ENCODE measurements at places on chromosomes 7 and 10.

GRCh38 chr7:101947899-101948298 is 130.5 kb downstream of the CUX1 start:
- no peak for DNase-seq

DNA sequence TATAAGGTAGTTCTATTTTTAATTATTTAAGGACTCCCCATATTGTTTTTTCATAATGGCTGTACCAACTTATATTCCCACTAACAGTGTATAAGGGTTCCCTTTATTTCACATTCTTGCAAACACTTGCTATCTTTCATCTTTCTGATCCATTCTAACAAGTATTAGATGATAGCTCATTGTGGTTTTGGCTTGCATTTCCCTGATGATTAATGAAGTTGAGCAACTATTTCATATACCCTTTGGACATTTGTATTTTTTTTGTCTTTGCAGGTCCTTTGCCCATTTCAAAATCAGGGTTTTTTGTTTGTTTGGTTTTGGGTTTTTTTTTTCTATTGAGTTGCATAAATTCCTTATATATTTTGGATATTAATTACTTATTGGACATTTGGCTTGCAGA is 107.2 kb downstream of the EPC1 start:
- no peak for DNase-seq

DNA sequence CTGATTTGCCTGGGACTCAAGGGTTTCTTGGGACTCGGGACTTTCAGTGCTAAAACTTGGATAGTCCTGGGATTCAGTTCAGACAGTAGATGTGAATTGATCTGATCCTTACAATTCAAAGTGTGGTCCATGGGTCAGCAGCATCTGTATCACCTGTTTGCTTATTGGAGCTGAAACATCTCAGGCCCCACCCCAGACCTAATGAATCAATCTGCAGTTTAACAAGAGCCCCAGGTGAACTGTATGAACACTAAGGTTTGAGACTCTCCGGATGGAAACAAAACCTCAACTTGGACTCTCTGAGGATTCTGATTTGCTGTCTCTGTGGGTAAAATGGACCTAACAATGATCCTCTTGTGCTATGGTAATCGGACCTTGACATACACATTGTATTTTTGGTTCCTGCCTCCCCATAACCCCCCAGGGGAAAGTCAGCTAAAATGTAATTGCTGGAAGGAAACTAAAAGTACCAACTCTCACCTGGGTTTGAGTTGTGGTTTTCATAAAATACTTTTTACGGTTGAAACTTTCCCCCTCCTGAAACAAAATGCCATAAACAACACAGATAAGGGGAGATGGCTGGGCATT is 11.7 kb downstream of the CYP26A1 start:
- peak; percentile 10 for DNase-seq

- no peak for DNase-seq
Observed at GRCh38 chr7:27159266-27160144, 3.0 kb upstream of the HOXA7 start.

GRCh38 chr10:94677691-94678090 is 5.8 kb upstream of the CYP2C18 start:
- DNase-seq, result no peak

- DNase-seq, result no peak
Observed at GRCh38 chr7:156124356-156124755, 312.1 kb upstream of the SHH start.
